ENCODE measurements at places on chromosomes 2 and 18.

GRCh38 chr2:82650038-82650437, 1809.0 kb downstream of the SUCLG1 start:
- DNase-seq: no peak

GRCh38 chr18:77762642-77763041, 513.0 kb downstream of the GALR1 start:
- no peak for DNase-seq

GRCh38 chr2:232374356-232374755, 4.2 kb upstream of the ALPP start:
- no peak for DNase-seq

DNA sequence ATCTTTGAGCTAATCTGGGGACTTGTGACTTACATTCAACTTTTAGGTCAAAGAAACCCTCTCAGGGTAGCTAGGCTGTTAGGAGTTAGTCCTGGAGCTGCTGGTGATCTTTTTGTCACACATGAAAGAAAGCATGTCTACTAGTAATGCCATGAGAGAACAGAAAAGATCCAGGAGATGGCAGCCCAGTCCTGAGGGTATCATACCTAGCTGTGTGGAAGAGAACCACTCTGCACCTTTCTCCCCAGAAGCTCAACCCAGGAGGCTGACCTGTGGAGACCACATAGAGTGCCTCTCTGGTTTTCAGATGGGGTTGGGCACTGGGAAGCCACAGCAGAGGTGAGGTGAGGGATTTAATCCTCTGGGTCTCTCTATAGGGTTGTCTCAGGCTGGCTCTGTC, 460.2 kb upstream of the UBE2E3 start:
- no peak for DNase-seq

- DNase-seq: no peak
Measured at GRCh38 chr2:40028792-40029488, 249.9 kb upstream of the THUMPD2 start.

- no peak for DNase-seq
Measured at GRCh38 chr2:233039846-233040530, 7.5 kb downstream of the NEU2 start.

GRCh38 chr18:76979111-76979751, 153.4 kb downstream of the MBP start:
- DNase-seq: peak; percentile 5

DNA sequence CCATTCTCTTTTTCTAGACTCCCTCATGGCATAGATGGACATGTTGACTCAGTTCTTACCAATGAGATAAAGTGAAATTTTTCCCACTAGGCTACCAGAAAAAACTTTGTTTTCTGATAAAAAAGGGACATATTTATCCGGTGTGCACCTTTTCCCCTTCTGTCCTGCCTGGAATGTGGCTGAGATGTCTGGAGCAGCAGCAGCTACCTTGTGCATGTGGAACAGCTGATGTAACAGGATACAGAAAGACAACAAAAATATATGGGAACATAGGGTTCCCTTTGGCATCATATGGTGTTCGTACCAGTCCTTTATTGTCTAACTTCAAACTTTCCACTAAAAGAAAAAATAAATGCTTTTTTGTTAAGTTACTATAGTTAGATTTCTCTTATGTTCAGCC, 460.2 kb upstream of the HS6ST1 start:
- no peak for DNase-seq

DNA sequence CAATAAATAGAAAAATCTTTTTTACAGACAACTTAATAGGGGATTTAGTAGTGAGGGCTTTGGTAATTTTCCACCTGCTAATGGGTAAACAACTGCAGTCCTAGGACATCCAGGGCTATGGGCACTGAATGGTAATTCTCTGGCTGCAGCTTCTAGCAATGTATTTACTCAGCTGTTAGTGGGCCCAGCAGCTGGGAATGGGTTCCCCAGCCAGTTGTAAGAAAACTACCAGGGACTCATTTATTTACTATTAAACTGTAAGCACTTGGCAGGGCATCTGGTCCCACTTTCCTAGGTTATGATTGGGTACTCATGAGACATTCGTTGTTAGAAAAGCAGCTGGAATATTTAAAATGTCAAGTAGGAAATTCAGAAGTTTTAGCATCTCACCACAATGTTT, 363.8 kb upstream of the TRIB2 start:
- peak; percentile 51 for DNase-seq

DNA sequence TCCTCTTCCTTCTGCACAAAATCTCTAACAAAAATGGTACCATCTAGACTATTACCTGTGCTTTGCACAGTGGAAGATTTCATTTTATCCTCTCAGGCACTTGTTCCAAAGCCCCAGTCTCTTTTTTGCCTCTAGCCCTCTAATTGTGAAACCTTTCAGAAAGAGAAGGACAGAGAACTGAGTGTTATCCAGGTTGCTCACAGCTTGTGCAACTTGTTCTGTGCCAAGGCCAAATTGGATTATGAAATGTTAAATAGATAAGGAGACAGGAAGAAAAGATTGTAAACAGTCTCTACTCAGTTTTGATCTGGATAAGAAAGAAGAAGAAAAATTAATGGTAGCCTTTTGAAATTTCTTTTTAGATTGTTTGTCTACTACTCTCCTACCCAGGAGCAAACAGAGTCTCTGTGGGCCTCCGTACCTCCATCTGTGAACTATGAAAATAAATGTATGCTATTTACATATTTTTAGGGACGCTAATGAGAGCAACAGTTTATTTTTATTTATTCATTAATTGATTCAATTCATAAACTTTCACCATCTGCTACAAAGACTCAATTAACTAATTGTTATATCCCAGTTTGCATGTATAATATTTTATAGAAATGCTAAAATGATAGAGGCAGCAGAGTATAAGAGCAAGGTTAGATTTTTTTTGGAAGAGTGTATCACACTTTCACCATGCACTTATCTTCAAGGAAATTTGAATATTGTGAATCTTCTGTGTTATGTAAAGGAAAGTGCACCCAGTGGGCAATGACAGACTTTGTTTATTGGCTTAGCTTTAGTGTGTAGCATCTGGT, 339.0 kb upstream of the ETAA1 start:
- DNase-seq: no peak

DNA sequence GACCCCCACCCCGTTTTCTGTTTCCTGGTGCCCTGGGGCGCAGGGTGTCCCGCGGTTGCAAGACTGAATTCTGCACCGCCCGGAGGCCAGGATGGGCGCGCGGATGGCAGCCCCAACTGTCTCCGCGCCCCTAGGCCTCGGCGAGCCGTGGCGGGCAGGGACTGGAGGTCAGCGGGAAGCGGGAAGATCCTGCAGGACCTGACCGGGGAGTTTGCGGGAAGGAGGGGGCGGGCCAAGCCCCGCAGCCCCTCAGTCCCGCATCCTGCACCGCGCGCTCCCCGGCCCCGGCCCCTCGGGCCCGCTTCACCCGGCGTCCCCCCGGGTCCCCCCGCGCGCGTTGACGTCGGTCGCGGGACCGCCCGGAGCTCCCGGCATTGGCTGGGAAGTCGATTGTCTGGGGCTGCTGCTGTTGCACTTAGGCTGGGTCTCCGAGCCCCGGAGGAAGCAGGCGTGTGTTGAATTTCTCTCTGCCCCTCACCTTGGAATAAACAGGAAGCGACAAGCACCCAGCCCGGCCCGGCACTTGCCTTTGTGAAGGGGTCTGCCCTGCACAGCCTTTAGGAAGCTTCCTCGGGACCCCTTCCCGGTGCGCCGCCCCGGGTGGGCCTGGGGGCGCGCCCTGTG, at the start of gene LDLRAD4:
Gene LDLRAD4 (plus strand): TSS at position 393 of the 624 bp plus-strand sequence.
- DNase-seq: peak; percentile 77

DNA sequence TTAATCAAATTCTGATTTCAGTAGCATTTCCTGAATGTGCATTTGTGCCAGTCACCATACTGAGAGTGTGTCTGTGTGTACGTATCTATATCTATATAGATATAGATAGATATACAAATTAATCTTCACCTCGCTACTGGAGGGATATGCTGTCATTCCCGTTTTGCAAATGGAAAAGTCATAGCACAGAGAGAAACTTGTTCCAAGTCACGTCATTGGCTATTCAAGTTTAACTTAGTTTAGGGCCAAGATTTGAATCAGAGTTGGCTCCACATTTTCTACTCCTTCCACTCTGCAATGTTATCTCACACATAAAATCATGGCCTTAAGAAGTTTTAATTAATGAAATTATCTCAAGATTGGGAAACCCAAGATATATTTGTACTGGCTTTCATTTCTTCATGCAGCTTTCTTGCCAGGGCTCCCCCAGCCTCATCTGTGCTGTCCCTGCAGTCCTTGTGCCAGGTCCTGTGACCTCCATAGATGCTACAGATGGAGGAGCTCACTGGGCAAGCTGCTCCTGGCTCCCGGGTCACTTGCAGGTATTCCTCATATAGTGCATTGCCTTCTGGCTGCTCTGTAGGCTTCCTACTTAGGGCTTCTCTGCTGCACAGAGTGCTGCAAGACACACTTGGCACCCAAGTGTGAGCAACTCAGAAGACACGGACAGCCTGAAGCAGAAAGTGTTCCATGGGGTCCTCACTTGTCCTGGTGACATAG, 245.8 kb downstream of the KCNS3 start:
- no peak for DNase-seq

DNA sequence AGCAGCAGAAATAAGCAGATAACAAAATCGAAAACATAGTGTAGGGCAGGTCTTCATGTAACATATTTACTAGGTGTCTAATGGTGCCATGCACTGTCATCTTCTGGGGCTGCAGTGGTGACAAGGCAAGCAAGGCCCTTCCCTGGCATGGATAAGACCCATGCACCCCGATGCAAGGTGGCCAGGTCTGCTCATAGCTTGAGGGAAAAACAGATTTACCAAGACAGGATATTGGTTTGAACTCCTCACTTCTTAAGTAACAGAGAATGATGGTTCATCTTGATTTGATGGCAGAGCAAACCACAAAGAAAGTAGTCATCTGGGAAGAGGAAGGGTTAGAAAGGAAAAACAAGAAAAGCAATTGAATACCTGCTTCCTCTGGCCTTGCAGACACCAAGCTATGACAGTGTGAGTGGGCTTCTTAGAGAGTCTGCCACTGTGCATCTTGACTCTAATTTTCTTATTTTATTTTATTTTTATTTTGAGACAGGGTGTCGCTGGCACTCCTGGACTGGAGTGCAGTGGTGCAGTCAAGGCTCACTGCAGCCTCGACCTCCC, 35.8 kb upstream of the EML6 start:
- DNase-seq: no peak

GRCh38 chr18:44899832-44900231, 219.1 kb downstream of the SETBP1 start:
- no peak for DNase-seq

DNA sequence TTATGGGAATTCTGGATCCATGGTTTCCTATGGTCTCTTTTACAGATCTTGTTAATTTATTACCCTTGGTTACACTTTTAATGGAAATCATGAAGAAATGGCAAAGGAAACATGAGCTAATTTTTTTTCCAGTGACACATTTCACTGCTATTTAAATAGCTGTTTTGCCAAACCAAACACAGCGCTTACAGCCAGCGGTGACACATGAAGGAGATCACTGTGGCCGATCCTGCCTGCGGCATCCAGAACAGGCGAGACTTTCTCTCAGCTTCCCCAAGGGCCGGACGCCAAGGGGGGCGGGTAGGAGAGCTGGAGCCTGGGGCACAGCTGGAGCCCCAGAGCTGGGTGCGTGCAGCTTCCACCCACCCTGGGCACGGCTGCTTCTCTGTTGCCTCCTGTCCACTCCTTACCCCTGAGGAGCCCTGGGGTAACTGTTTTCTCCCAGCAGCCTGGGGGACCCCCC, 81.4 kb upstream of the PKDCC start:
- peak; percentile 92 for DNase-seq

- no peak for DNase-seq
Measured at GRCh38 chr18:46868169-46868921, 49.0 kb downstream of the PIAS2 start.

GRCh38 chr2:1371082-1371481, 42.2 kb upstream of the TPO start:
- DNase-seq: no peak

GRCh38 chr2:204363513-204363912, 181.8 kb upstream of the PARD3B start:
- no peak for DNase-seq

- no peak for DNase-seq
Measured at GRCh38 chr2:230305416-230306275, 21.3 kb upstream of the SP140L start.

DNA sequence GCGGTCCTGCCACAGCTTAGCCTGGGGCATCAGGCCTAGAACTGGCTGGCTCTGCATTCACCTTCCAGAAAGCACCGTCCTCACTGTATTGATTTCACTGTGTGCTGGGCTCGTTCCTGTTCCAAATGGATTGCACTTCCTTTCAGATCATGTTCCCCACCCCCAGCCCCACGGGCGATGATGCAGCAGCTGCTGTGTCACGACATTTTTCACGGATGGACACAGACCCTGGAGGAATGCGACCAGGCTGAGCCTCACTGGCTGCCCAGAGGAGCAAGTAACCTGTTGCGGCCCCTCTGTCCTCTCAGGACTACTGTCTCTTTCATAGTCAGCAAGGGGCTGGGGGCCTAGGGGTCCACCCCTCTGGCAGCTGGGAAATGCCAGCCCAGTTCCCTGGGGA, 50.3 kb downstream of the CAPN13 start:
- no peak for DNase-seq

- peak; percentile 64 for DNase-seq
Measured at GRCh38 chr2:202149155-202149762, 76.2 kb downstream of the KIAA2012 start.

DNA sequence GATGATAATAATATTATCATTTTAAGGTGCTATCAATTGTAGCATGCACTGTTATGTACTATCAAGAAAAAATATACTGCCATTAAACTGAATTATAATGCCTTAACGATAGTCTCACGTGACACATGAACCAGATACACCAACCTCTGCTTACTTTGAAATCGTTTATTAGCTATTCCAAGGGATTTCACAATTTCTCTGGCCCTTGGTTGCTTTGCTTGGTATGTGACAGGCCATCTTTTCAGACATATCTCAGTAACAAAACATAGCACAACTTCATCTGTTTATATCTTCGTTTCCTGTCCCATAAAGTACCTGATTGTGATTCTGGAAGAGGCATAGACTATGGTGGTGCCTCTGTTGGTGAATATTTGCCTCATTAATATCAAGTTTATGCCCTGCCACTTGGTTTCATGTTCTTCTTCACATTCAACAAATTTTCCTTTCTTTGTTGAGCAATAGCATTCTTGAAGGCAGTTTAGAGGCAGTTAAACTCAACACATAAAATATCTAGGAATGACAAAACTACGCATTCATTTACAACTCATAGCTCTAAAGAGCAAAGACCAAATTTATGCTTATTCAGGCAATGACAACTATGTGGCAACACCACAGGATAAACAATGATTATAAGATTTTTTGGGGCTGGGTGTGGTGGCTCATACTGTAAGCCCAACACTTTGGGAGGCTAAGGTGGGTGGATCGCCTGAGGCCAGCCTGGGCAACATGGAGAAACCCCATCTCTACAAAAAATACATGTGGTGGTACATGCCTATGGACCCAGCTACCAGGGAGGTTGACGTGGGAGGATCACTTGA, 84.3 kb downstream of the MCFD2 start:
- peak; percentile 1 for DNase-seq

DNA sequence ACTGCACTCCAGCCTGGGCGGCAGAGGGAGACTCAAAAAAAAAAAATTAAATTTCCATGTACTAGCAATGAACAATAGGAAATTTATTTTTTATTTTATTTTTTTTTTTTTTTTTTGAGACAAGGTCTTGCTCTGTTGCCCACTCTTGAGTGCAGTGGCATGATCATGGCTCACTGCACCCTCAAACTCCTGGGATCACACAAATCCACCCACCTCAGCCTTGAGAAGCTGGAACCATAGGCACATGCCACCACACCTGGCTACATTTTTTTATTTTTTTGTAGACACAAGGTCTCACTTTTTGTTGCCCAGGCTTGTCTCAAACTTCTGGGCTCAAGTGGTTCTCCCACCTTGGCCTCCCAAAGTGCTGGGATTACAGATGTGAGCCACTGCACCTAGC, 16.9 kb downstream of the CNOT9 start:
- no peak for DNase-seq

GRCh38 chr2:238162251-238162845, 3.6 kb downstream of the ERFE start:
- peak; percentile 15 for DNase-seq

Data from right hindlimb (tissue), 1 donor.